ENCODE measurements at places on chromosomes 6 and 20. TPM values are rescaled to one million over a fixed set of nuclear protein-coding genes. Genes with fewer than 3 reads are reported as not detected.

CLVS2 gene
- total RNA-seq: not detected

GCNT2 gene
- total RNA-seq: 5.8 TPM

CSNK2B gene
- total RNA-seq: 224 TPM

DACT2 gene
- total RNA-seq: 0.78 TPM

BEND6 gene
- not detected for total RNA-seq

EPHA7 gene
- not detected for total RNA-seq

HLA-DQA1 gene
- total RNA-seq: 89.7 TPM

CPNE5 gene
- 2.7 TPM for total RNA-seq

RAET1L gene
- not detected for total RNA-seq

FGD2 gene
- total RNA-seq: 7.6 TPM

KHDC1 gene
- 2.9 TPM for total RNA-seq

MUC21 gene
- total RNA-seq: not detected

CFB gene
- total RNA-seq: 0.59 TPM

CYP24A1 gene
- not detected for total RNA-seq

ZC2HC1B gene
- not detected for total RNA-seq

IPCEF1 gene
- 6.7 TPM for total RNA-seq

BPIFB2 gene
- not detected for total RNA-seq
